GM03348 (cell line): ENCODE measurements at places on chromosomes 5 and 9.

GRCh38 chr9:131290036-131290766, 678 bp downstream of the PLPP7 start:
- DNase-seq: no peak

- no peak for DNase-seq
These were observed 8.6 kb upstream of the ZDHHC12 start for GRCh38 chr9:128732576-128732975.

GRCh38 chr9:95035846-95036245, 281.7 kb downstream of the FANCC start:
- DNase-seq: no peak

GRCh38 chr9:121801579-121801978, 150.1 kb downstream of the DAB2IP start:
- no peak for DNase-seq

- no peak for DNase-seq
These were observed 174.7 kb upstream of the PRDM9 start for GRCh38 chr5:23332650-23333251.

DNA sequence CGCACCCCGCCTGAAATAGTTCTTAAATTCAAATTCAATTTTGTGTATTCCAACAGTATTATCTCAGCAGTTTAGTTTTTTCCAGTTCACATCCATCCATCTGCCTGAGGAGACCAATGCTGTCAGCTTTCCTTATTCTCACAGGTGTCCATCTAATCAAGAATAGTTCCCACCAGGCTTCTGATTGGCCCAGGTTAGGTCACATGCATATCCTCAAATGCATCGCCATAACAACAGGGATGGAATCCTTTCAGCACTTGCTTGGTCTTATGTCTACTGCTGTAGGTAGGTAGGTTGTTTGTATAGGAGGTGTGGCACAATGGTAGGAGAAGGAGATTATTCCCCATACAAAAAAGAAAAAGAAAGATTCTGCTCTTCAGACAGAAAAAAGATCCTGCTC, 91.2 kb downstream of the UBE2R2 start:
- DNase-seq: no peak

DNA sequence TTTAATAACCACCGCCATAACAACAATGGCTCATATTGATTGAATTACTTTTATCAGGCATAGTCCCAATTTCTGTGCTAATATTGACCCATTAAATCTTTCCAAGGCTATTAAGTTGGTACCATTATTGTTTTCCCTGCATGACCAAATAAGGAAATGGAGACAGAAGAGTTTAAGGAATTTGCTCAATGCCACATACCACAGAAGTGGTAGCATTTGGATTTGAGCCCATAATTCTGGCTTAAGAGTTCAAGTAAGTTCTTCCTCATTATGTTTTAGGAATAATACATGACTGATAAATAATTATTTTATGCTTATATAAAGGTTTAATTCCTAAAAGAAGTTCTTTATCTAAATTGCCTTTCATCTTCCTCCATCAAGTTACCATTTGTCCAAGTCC, 43.4 kb upstream of the HAPLN1 start:
- DNase-seq: no peak

DNA sequence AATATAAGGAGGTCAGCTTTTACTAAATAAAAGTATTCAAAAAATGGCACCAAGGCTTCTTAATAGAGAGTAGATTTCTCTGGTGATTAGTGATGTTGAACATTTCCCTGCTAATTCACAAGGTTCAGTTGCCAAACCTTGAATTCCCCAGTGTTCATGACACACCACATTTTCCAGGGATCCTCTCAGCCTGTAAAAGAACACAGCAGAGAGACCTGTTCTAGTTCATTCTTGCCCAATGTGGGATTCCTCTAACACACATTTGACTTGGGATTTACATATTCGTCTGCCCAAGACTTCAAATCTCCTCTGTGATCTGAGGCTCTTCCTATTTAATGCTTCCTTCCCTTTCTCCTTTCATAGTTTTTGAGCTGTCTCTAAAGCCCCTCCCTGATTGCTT, 273.2 kb upstream of the CDH9 start:
- DNase-seq: no peak

GRCh38 chr9:19999491-20000057, 210.7 kb upstream of the SLC24A2 start:
- peak; percentile 51 for DNase-seq

GRCh38 chr5:139817362-139817761, 21.8 kb downstream of the PSD2 start:
- no peak for DNase-seq

DNA sequence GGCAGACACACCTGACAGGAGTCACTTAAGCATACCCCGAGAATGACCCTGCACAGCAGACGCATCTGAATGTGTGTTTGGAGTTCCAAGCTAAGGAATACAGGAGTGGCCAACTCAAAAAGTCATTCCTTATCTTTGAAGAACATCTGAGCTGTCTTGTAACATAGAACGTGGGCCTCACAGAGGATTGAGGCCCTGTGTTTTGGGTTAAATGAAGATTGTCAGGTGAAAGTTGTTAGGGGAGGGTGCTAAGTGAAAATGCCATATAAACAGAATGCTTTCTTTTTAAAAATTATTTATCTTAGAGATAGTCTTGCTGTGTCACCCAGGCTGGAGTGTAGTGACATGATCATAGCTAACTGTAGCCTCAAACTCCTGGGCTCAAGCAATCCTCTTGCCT, 100.9 kb downstream of the PIK3R1 start:
- DNase-seq: no peak

DNA sequence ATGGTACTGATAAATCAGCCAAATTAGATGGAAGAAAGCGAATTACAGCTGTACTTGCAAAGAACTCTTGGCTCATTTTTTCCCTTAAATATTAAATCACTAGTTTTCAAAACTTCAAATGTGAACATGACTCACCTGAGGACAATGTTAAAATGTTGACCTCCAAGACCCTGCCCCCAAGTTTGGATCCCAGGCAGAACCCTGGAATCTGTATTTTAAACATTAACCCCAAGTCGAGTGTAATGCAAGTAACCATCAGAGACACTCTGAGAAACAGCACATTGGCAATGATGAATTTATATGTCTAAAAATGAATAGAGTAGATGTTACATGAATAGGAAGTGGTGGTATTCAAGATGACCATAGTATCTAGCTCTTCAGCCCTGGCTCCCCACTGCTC, 2.3 kb upstream of the CD274 start:
- no peak for DNase-seq

- DNase-seq: no peak
These were observed 5.0 kb downstream of the CPEB4 start for GRCh38 chr5:173893192-173893561.

DNA sequence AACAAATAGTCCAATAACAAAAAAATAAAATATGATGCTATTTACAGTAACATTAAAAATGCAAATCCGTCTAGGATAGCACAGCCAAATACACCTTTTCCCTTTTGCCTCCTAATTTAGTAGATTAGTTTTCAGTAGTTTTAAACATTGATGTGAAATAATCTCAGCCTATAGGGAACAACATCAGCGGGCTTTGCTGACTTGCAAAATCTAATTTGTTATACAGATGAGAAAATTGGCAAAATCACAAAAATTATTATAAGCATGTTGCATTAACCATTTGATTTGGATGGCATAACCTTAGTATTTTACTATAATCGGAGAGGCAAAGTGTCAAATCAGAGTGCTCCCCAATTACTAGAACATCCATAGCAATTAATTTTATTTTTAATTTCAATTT, 563.5 kb downstream of the CDH18 start:
- no peak for DNase-seq

DNA sequence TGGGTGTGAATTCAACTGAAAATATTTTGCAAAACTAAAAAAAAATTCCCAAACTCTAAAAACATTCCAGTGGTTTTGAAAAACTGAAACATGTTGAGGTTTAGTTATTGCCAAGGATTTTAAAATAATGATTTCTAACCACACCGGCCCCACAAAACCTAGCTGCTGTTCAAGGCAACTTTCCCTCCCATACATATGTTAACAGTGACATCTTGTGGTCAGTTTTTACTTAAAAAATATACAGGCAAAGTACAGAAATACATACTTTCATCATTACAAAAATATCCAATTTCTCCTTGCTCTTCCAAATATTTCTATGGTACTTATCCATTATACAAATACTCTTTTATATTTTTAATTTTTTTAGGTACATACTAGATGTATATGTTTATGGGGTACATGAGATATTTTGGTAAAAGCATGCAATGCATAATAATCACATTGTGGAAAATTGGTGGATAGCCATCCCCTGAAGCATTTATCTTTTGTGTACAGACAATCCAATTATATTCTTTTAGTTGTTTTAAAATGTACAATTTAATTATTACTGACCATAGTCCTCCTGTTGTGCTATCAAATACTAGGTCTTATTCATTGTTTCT, 34.4 kb upstream of the MRPS30 start:
- peak; percentile 62 for DNase-seq
